ENCODE measurements at places on chromosomes 1 and 21.

- DNase-seq, result no peak
These were observed 29.3 kb downstream of the NUP133 start for GRCh38 chr1:229478852-229479251.

DNA sequence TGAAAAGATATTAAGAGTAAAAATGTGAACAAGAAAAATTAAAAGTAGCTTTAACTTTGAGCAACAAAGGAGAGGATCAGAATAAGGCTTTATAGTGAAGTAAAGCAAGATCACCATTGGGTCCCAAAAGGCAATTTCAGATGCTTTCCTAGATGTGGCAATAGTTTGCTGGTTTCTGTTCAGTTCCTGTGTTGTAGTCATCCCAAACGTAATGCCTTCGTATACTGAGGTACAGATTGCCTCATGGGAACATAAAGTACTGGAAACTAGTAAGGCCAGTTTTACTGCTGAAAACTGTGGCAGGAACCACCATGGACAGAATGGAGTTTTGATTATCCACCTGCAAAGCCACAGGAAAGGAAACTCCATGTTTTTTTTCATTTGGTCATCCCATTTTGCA is 283.5 kb upstream of the SGIP1 start:
- DNase-seq, result no peak

- DNase-seq, result no peak
These were observed 284.9 kb downstream of the PBX1 start for GRCh38 chr1:164843743-164844500.

GRCh38 chr1:201587729-201588128 is 48.8 kb downstream of the NAV1 start:
- DNase-seq, result no peak

- DNase-seq, result no peak
These were observed 10.6 kb upstream of the LEPR start for GRCh38 chr1:65409816-65410326.

DNA sequence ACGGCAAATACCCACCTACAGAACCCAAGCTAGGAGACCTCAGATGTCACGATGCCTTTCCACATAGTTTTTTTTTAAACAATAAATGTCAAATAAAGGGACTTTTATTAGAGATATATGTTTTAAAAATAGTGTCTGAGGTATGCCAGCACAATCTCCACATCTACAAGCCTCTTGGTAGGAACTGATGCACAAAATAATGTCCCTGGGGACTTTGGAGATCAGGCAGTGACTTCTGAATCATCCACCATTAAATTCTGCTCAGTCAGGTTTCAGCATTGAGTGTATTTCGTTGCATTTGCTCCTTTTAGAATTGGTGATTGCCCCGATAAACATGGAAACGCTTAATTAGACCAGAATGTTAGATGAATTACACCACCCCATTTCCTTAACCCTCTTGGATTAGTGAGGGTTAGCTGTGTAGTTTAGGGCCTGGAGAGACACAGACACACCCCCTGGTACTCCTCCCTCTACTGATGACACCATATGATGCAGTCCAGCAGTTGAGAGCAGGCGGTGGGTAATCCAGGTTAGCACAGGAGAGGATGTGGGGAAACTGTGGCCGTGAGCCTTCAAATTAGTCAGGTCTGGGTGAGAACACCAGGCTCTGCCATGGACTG is 33.6 kb downstream of the LGR6 start:
- DNase-seq, result no peak

- DNase-seq, result no peak
These were observed 6.2 kb downstream of the TNNT2 start for GRCh38 chr1:201371276-201371675.

GRCh38 chr1:14017531-14017961 is 317.6 kb downstream of the PRDM2 start:
- DNase-seq, result no peak

GRCh38 chr1:3590139-3590763 is 21.1 kb downstream of the MEGF6 start:
- no peak for DNase-seq

DNA sequence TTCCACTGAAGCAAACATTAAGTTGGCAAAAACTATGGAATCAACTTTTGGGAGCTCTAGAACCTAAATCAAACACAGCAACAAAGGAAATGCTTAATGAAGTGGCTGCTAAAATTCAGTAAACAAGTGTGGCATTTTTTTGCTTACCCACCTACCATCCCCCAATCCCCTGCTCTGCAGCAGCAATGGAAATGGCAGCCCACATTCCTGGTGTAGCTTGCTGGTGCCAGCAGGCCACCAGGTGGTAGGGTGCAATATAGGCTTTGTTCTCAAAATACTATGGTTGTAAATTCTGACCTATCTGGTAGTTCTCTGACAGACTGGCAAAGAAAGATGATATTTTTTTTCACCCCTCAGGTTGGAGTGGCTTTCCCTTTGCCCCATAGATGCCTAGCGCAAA is 42.8 kb downstream of the SHCBP1L start:
- DNase-seq, result no peak

GRCh38 chr1:243924588-243925349 is 74.7 kb upstream of the AKT3 start:
- no peak for DNase-seq

DNA sequence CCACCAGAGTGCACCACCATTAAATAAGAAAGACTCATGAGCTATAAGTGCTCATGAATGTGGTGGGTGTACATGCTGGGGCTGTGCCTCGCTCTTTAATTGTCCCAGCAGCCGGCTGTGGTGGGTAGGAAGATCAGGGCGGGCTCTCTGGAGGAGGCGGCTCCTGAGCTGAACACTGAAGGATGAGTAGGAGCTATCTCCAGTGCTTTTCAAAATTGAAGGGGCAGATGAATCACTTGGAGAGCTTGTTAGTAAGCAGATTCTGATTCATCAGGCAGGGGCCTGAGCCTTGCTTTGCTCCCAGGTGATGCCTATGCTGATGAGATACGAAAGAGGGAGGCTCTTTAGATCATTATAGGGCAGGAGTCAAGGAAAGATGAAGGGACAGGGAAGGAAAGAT is 54.1 kb downstream of the ETS2 start:
- no peak for DNase-seq

DNA sequence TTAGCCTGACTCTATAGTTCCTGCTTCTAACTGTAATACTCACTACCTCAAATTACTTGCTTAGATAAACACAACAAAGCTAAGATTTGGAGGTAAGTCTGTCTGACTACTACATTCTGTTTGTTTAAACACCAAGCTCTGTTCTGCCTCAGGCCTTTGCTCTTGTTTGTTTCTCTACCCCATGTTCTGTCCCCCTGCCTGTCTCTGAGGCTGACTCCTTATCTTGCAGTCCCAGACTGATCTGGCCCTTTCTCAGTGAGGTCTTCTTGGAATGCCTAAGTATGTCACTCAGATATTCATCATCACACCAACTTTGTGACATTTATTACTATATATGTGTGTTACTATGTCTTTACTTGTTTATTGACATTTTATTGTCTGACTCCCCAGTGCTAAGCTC is 425.5 kb downstream of the LMO4 start:
- DNase-seq, result no peak

- no peak for DNase-seq
These were observed 92.1 kb upstream of the RGS18 start for GRCh38 chr1:192066202-192066601.

- no peak for DNase-seq
These were observed 20.2 kb upstream of the COL6A2 start for GRCh38 chr21:46077674-46078101.

- no peak for DNase-seq
These were observed 482.0 kb downstream of the SETD4 start for GRCh38 chr21:35578347-35578782.

DNA sequence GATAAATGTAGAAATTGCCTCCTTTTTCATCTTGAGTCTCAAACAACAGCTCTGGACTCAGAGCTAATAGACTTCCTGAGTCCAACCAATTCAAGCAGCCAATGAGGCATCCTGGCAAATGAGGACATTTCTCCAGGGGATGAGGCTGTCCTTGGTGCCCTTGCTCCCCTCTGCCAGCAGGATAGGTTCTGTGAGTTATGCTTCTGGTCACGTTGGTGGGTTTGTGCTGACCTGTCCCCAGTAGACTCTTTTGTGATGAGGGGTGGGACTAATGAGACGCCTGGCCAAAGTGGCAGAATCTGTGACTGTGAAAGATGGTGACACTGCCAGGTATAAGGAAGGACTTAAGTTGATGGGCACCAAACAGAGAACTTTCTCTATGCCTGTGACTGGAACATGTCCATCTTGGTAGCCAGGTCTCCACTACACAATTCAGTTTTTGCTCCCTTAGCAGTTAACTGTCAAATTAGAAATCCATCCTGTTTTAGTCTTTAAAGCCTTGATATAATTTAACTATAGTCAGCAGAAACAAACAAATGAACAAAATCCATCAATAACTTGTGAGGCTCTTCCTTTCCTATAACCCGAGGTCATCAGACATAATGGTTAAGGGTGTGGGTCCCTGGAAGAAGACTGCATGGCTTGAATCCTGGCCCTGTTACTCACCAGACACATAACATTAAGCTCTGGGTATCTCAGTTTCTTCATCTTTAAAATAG is 35.7 kb upstream of the THEM4 start:
- peak; percentile 24 for DNase-seq

GRCh38 chr21:18759751-18760161 is 356.2 kb upstream of the TMPRSS15 start:
- DNase-seq, result no peak

- DNase-seq, result no peak
These were observed 25.6 kb downstream of the RNF187 start for GRCh38 chr1:228512781-228513198.

- DNase-seq, result no peak
These were observed 206.3 kb downstream of the FOXD2 start for GRCh38 chr1:47644212-47644573.

DNA sequence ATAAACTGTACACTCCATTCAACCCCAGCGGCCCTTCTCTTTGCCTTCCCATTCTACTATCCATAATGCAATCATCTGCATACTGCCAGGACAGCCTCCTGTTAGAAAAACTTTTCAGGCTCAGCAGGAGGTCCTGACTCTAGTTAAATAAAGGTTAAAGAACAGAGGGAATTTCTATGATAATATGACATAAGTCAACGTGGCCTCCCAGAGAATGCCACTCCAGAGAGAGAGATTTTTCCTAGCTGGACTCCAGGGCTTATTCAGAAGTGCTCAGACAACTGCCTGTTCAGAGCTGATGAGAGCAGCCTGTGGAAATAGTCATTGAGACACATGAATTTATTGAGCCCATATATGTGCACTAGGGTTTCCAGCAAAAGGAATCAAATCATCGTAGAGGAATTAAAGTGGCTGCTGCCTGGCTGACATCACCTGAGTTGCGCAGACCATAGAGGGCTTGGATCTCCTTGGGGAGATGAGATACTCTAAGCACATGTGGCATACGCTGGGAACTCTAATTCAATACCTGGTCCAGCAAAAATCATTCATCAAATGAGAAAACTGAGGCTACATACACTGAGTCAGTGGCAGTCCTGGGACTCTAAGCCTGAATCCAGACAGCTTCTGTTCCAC is 736.2 kb downstream of the PTPRU start:
- no peak for DNase-seq

GRCh38 chr1:12587981-12588640 is 29.9 kb downstream of the DHRS3 start:
- peak; percentile 21 for DNase-seq

- no peak for DNase-seq
These were observed 5.6 kb downstream of the KIF17 start for GRCh38 chr1:20712215-20712577.
